Left kidney (tissue), 8 donors: ENCODE measurements at places on chromosomes 12 and 14. TPM values are rescaled to one million over a fixed set of nuclear protein-coding genes. Genes with fewer than 3 reads are reported as not detected.

The KRT3 gene
- polyA plus RNA-seq: not detected

The TMEM52B gene
- polyA plus RNA-seq: 147 TPM

The POTEG gene
- polyA plus RNA-seq: not detected

The CIDEB gene
- 24.8 TPM for polyA plus RNA-seq

The SLC8A3 gene
- polyA plus RNA-seq: 0.62 TPM

- no peak for DNase-seq
These were observed 11.3 kb downstream of the CACNA1C start for GRCh38 chr12:2064071-2064507.

GRCh38 chr12:99260456-99260996, 387.0 kb upstream of the GARIN6 start:
- no peak for DNase-seq

DNA sequence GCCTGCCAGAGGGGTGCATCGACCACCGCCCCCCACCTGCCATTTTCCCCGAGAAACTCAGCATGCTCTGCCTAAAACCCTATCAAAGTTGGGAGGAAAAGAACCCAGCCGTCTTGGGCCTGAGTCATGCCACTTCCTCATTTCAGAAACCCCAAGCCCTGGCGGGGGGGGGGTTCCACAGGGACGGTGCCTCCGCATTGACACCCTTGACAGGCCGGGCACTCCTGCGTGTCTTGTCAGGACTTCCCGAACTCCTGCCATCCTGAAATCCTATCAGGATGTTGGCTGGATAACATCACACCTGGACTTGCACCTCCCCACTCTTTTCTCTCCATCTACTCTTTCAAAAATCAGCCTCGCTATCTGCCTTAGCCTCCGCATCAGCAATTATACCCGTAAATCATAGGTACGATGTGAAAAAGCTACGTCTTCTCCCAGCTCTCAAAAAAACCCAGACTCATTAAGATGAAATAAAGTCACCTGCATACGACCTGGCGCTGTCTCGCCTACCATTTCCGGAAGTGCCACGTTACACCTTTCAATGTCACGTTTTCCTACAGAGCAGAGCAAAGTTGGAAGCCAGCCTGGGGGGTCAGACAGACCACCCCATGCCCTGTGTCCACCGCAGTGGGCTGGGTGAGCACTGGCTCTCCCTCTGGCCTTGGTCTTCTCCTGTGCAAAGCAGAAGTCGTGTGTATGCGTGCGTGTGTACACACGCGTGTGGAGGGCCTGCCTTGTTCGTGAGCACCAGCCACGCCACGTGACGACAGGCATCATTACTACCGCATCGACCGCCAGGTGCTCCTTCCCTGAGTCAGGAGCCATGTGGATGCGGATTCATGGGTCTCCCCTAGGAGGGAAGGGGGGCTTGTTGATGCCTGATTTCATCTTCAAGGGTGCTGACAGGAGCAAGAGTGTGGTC, 96.7 kb downstream of the RFLNA start:
- DNase-seq: no peak

DNA sequence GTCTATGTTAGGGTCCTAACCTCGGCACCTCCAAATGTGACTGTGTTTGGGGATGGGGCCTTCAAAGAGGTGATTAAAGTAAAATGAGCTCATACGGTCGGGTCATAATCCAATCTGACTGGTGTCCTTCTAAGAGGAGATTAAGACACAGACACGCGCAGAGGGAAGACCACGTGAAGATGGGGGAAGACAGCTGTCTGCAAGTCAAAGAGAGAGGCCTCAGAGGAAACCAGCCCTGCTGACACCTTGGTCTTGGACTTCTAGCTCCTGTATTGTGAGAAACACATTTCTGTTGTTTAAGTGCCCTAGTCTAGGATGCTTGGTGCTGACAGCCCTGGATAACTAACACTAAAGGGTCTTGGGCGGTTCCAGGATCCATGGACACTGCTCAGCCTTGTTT, 109.6 kb downstream of the DICER1 start:
- no peak for DNase-seq

DNA sequence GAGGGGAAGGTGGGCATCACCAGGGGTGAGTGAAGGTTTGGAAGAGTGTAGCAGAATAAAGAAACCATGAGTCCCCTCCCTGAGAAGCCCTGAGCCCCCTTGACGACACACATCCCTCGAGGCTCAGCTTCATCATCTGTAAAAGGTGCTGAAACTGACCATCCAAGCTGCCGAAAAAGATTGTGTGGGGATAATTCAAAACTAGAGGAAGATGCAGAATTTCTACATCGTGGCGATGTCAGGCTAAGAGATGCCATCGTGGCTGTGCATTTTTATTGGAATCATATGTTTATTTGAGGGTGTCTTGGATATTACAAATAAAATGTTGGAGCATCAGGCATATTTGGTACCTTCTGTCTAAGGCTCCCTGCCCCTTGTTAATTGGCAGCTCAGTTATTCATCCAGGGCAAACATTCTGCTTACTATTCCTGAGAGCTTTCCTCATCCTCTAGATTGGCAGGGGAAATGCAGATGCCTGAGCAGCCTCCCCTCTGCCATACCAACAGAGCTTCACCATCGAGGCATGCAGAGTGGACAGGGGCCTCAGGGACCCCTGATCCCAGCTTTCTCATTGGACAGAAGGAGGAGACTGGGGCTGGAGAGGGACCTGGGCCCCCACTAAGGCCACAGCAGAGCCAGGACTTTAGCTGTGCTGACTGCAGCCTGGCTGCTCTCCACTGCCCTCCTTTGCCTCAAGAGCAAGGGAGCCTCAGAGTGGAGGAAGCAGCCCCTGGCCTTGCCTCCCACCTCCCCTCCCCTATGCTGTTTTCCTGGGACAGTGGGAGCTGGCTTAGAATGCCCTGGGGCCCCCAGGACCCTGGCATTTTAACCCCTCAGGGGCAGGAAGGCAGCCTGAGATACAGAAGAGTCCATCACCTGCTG, 7.0 kb downstream of the SERPINA1 start:
- no peak for DNase-seq

- no peak for DNase-seq
These were observed 6.5 kb downstream of the EPS8 start for GRCh38 chr12:15782667-15783066.

DNA sequence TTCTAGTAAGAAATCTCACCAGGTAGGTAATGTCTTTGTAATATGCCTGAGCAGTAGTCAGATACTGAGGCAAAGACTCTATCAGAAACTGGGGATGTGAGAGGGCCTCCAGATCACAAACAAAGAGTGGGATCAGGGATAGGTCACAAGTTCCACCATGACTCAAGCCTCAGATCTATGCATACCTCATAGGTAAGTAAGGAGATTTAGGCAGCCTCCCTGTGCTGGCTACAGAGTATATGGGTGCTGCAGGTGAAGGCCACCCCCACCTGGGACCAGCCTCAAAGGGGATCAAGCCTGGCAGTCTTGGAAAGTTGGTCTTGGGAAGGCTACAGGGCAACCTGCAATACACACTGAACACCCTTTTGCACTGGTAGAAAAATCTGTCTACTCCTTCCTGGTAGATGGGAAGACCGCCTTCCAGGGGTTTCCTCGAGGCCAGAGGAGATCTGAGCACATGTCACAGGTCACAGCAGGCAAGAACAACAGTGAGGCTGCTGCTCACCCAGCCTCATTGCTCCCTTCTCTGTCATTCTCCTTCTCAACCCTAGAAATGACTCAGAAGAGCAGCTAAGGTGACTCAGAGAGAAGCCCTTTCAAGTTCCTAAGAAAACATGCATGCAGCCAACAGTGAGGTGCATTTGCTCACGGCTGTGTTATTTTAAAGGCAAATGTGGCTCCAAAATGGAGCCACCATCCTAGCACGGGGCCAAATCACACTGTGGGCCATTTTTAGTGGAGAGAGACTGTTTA, 143.4 kb upstream of the CDKN3 start:
- DNase-seq: no peak

- no peak for DNase-seq
These were observed 134.9 kb upstream of the IFNG-AS1 start for GRCh38 chr12:67854351-67854750.

DNA sequence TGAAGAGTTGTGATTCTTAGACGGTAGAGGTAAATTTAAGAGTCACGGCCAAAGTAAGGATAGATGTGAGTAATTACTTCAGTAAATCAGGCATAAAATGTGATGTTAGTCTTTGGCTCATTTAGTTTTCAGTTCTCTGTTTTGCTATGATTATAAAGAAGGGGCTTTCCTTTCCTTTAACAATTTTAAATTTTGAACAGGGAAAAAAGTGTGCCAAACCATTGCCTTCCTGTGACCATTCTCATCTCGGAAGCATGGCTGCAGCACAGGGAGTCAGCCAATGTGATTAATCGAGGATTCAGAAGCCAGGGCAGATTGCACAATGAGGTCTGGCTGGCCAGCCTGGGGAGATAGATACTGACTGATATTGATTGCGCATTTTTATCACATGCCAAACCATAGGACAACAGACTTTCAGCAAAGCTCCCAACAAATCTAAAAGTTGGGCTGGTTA, 480.2 kb upstream of the PRICKLE1 start:
- DNase-seq: no peak

DNA sequence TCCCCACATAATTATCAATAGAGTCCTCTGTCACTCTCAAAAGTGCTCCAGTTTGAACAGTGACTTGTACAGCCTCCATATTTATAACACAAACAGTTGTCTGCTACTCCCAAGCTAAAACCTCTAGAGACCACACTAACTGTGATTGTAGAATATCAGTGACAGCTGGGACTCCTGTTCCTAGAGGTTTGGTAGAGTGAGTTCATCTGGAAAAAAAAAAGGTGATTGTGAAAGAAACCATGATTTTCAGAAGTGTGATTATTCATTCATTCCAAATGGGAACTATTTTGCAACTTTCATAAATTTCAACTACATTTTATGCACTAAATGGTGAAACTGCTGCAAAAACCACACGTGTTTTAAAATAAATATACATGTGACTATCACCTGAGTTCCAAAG, 128.0 kb upstream of the PLXNC1 start:
- DNase-seq: no peak

- no peak for DNase-seq
These were observed 15.7 kb upstream of the RAB35 start for GRCh38 chr12:120132054-120132836.

DNA sequence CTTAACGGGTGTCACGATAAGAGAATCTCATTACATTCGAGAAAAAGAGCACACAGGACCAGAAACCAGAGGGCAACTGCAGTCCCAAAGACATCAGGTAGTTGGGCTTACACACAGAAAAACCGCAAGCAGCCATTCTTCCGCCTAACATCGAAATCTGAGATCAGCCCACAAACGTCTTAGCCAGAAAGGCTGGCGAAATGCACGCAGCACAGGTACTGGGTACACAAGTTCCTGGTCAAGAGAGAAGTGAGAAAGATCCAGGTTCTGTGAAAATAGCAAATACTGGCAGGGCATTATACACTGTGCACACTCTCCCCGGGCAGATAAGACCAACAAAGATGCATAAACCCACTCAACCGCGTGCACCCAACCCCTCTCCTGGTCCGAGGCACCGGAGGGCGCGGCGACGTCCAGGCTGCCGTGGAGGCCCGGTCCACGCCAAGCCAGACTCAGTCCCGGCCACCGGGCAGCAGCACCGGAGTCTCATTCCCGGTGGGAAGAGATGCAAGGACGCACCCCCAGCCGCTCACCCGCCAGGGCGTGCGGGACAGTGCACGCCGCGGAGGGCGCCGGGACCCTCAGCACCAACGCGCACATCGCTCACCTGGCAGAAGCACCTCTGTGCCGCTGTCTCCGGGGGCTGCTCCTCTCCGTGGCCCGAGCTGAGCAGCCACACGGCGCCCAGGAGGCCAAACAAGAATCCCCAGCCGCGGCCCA, 437 bp downstream of the ERO1A start:
- DNase-seq: peak; percentile 45

DNA sequence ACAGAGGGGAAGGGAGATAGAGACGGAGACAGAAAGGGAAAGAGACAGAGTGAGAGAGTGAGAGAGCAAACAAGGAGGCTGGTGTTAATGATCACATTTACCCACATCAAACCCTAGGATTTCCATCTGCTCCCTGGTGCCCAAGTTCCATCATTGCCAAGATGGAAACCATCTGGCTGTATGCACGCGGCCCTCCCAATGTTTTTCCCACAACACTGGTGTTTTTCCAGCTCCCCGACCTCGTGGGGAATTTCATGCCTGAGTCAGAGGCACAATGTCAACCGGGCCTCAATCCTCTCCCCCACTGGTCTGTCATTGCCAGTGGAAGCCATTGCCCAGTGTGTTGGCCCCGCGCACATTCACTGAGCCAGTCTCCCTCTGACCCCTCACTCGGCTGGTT, 19.9 kb upstream of the BDKRB2 start:
- DNase-seq: no peak

DNA sequence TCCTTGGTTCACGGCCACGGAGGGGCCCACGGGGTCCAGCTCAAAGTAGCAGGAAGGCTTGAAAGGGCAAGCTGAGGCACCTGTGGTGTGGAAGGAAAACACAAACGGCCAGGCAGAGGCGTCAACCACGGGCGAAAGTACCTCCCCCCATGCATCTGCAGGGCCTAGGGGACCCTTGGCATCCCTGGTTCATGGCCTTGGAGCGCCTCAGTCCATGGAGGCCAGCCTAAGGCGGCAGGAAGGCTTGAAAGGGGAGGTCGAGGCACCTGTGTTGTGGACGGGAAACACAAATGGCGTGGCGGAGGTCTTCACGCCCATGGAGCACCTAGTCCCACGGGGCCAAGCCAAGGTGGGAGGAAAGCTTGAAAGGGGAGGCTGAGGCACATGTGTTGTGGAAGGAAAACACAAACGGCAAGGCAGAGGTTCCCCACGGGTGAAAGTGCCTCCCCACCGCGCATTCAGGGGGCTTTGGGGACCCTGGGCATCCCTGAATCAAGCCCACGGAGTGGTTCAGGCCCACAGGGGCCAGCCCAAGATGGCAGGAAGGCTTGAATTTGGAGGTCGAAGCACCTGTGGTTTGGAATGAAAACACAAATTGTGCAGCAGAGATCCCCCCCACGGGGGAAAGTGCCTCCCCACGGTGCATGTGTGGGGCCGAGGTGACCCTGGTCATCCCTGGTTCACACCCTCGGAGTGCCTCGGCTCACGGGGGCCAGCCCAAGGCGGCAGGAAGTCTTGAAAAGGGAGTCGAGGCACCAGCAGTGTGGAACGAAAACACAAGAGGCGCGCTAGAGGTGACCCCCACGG, 380.8 kb downstream of the ALG10 start:
- DNase-seq: no peak

DNA sequence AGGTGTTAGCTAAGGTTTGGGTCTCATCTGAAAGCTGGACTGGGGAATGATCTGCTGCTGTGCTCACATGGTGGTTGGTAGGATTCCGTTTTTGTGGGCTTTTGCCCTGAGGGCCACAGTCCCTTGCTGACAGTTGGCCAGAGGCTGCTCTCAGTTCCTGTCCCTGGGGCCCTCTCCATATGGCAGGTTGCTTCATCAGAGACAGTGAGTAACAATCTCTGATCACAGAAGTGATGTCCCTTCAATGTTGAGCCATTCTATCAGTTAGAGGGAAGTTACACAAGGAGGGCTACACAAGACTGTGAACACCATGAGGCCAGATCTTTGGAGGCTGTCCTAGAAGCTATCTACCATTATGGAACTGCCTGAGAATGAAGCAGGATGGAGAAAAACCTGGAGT, 137.2 kb downstream of the AACS start:
- no peak for DNase-seq
